Right lobe of liver (tissue), 6 donors: ENCODE measurements at places on chromosomes 7 and 10. TPM values are rescaled to one million over a fixed set of nuclear protein-coding genes. Genes with fewer than 3 reads are reported as not detected.
A peak's percentile ranks its signal among the peaks of the same experiment; 100 is the strongest.

- H3K27me3 ChIP-seq: no peaks in the 10 kb centered on the region
- no peak overlapping the region for H3K4me3 ChIP-seq
- H3K27ac ChIP-seq: no peak overlapping the region
- H3K36me3 ChIP-seq: no peaks in the 10 kb centered on the region
These were observed 24.9 kb upstream of the CARD11 start for GRCh38 chr7:3068530-3068929.

DNA sequence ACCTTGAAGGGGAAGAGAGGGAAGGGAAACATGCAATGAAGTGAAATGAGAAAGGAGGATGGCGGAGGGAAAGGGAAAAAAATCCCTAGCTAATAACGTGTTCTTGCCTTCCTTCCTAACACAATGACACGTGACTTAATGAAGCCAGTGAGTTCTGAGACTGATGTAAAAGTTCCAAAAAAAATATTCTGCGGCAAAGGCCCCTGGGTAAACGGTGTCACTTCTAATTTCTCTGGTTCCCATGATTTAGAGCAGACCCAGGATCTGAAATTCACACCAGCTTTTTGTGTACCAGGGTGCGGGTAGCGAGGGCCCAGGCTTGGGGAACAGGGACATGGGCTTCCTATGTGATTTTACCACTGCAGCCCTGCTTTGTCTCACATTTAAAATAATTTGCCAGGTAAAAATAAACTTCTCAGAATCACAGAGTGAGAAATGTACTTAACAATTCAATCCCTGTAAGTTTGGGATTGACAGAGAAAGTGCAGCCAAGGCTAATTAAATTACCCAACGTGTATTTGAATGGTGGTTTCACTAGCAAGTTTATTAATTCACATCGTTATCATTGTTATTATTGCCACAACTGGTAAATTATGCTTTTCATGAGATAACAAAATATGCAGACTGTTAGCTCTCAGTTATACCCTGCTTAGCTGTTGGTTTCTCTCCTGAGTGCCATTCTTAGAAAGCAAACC lies 182.4 kb downstream of the SEM1 start:
- DNase-seq: no peak
- no peaks in the 10 kb centered on the region for H3K27me3 ChIP-seq
- H3K4me1 ChIP-seq: no peaks in the 10 kb centered on the region
- no peak overlapping the region for H3K4me3 ChIP-seq
- no peak overlapping the region for H3K27ac ChIP-seq

DNA sequence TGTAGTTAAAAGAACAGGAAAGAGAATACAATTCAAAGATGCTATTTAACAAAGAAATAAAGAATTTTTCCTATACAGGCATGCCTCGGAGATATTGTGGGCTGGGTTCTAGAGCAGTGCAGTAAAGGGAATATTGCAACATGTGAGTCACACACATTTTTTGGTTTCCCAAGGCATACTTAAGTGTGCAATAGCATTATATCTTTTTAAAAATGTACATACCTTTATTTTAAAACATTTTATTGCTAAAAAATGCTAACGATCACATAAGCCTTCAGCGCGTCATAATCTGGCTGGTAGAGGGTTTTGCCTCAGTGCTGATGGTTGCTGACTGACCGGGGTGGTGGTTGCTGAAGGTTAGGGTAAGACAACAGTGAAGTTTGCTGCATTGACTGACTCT lies 54.4 kb downstream of the ESYT2 start:
- H3K4me3 ChIP-seq: no peak overlapping the region
- no peak for DNase-seq
- no peaks in the 10 kb centered on the region for H3K36me3 ChIP-seq

DNA sequence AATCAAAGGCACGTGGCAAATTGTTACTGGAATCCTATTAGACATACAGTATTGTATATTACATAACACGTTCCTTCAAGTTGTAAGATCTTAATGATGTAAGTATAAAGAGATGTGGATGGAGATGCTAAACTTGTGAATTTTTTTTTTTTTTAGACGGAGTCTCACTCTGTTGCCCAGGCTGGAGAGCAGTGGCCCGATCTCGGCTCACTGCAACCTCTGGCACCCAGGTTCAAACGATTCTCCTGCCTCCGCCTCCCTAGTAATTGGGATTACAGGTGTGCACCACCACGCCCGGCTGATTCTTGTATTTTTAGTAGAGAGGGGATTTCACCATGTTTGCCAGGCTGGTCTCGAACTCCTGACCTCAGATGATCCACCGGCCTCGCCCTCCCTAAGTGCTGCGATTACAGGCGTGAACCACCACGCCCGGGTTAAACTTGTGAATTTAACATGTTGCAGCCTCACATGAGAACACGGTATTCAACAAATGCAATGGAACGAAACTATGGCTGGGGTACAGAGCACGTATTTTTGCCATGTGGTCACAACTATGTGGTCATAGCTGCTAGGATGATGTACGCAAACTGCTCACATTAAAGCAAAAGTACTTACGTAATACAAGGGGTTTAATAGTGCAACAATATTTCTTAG lies 818 bp upstream of the SUPV3L1 start:
- H3K4me1 ChIP-seq: peaks cover 15% of the 10 kb centered on the region
- H3K4me3 ChIP-seq: peak overlapping the region; percentile 96
- DNase-seq: no peak
- H3K27me3 ChIP-seq: no peaks in the 10 kb centered on the region
- H3K27ac ChIP-seq: peak overlapping the region; percentile 98

DNA sequence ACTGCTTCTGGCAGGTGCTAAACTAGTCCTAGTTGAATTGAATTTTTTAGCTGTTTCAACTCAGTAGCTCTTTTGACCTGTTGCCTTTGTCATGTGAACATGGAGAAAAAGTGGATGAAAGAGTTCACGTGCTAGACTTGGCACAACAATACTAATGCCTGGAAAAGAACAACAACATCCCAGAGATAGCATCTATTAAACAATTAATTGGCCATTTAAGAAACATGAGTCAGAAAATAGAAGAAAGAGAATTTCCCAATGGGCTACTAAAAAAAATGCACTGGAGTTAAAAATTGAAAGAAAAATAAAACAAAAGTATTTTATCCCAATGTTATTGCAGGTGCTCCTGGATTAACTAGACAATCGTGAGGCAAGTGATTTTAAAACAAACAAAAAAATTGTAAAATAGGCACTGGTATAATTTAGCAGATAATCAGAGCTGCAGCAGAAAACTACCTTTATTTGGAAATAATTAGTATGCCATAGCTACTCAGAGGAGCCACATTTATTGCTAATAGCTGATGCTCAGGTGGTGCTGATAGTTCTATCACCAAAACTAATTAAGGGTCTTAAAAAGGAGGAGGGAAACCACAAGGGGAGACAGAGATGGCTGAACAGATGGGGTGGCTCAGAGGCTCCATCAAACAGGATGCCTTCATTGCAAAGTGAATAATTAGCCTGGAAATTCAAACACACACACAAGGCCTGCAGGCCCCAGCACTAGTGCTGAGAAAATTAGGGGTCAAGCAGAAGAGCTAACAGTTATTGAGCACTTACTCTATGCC lies 17.6 kb downstream of the CCDC71L start:
- no peaks in the 10 kb centered on the region for H3K27me3 ChIP-seq
- no peaks in the 10 kb centered on the region for H3K36me3 ChIP-seq
- H3K27ac ChIP-seq: no peak overlapping the region
- no peaks in the 10 kb centered on the region for H3K4me1 ChIP-seq
- H3K4me3 ChIP-seq: no peak overlapping the region

GRCh38 chr10:62584731-62585130 lies 210.6 kb downstream of the ZNF365 start:
- H3K4me1 ChIP-seq: no peaks in the 10 kb centered on the region
- DNase-seq: no peak
- no peak overlapping the region for H3K27ac ChIP-seq
- no peak overlapping the region for H3K4me3 ChIP-seq
- no peaks in the 10 kb centered on the region for H3K36me3 ChIP-seq
- H3K27me3 ChIP-seq: no peaks in the 10 kb centered on the region

DNA sequence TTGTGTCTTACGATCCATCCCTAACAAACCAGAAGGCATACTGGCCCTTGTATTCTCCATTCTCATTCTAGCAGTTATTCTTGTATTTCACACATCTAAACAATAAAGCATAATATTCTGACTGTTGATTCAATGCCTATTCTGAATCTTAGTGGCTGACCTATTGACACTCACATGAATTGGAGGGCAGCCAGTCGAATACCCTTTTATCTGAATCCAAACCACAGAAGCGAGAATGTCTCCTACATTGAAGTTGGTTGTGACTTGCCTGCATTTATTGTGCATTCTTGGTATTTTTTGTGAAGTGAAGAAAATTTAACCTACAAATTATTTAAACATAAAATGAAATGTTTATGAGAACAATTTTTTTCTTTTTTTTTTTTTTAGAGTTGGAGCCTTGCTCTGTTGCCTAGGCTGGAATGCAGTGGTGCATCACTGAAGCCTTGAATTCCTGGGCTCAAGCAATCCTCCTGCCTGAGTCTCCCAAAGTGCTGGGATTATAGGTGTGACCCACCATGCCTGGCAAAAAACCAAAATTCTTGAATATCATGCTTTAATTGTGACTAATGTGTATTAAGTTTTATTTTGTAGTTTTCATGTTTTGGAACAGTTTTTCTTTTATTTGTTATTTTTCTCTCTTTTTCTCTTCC lies 22.7 kb downstream of the EXOC4 start:
- no peaks in the 10 kb centered on the region for H3K36me3 ChIP-seq
- H3K27me3 ChIP-seq: no peaks in the 10 kb centered on the region
- no peak overlapping the region for H3K27ac ChIP-seq

DNA sequence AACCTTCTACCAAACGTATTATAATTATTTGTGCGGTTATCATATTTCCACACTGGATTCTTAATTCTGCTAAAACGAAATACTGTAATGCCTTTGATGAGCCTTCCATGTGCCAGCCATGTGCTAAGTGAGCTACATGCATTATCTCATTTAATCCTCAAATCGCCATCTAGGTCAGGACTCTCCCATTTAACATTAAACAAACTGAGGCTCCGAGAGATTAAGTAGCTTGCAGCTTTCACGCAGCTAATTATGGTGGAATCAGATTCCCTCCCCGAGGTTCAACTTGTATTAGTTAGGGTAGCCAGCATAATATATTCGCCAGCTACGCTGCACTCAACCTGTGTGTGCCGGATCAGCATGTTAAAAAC lies 798 bp upstream of the TSPAN33 start:
- H3K4me3 ChIP-seq: peak overlapping the region; percentile 13
- H3K4me1 ChIP-seq: peaks cover 5% of the 10 kb centered on the region
- no peaks in the 10 kb centered on the region for H3K27me3 ChIP-seq

GRCh38 chr7:54392935-54393334 lies 149.2 kb upstream of the VSTM2A start:
- H3K27me3 ChIP-seq: no peaks in the 10 kb centered on the region
- no peak for DNase-seq
- H3K27ac ChIP-seq: no peak overlapping the region
- no peaks in the 10 kb centered on the region for H3K36me3 ChIP-seq
- no peaks in the 10 kb centered on the region for H3K4me1 ChIP-seq
- H3K4me3 ChIP-seq: no peak overlapping the region

DNA sequence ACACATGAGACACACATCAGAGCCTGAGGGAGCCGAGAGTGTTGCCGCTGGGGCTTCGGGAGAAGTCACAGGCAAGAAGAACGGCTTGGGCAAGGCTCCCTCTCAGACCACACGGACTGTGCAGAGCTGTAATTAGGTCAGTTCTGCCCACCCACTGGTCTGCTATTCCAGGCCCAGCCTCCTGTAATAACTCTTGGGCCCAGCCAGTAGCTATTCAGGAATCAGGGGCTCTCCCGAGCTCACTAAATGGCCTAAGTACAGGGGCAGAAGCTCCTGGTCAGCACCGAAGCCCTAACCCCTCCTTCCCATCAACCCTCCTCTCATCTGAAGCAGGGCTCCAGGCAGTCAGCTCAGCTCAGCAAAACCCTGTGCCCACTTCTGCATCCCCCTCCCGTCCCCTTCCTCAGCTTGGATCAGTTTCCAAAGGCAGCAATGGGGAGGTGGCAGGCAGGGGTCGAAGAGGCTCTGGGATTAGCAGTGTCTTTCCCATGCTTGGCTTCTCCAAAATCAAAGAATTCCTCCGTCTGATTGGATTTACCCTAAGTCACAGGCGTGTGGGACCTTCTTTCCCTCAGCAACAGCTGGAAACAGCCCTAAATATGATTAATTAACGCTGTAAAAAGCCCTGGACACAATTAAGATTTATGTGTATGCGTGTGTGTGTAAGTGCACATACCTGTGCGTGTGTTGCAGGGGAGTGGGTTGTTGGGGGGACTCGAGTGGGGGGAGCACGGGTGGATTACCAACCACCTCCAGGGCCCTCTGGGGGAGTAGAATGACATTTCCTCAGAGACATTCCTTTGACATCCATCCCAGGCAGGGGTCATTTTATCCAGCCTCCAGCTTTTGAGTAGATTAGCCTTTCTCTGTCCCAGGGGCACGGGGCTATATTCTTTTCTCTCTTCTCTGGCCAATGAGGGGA lies 48.4 kb upstream of the BTRC start:
- H3K36me3 ChIP-seq: no peaks in the 10 kb centered on the region
- no peaks in the 10 kb centered on the region for H3K4me1 ChIP-seq
- no peaks in the 10 kb centered on the region for H3K27me3 ChIP-seq
- no peak for DNase-seq
- H3K27ac ChIP-seq: no peak overlapping the region

GRCh38 chr10:118139321-118139720 lies 92.6 kb upstream of the RAB11FIP2 start:
- no peak overlapping the region for H3K27ac ChIP-seq
- H3K4me3 ChIP-seq: no peak overlapping the region
- no peak for DNase-seq
- H3K27me3 ChIP-seq: no peaks in the 10 kb centered on the region

- no peak overlapping the region for H3K4me3 ChIP-seq
- no peak overlapping the region for H3K27ac ChIP-seq
- H3K4me1 ChIP-seq: no peaks in the 10 kb centered on the region
- H3K27me3 ChIP-seq: no peaks in the 10 kb centered on the region
These were observed 36.5 kb downstream of the PTPRE start for GRCh38 chr10:127943336-127943910.

DNA sequence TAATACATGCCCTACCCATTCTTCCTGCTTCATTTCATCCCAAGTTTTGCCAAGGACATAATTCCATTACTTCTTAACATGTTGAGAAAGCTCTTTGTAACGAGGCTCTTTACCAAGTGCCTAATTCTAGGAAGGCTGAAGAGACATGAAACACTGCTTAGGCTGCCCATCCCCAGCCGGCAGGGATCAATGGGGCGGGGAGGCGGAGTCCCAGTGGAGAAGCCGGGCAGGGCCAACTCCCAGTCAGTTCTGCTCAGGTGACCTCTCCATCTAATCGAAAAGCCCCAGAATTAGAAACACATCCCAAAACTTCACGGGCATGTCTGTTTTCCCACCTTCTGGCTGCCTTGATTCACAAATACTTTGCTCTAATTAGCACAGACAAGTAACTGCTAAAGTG lies 89.5 kb upstream of the LYZL1 start:
- no peak overlapping the region for H3K4me3 ChIP-seq
- H3K4me1 ChIP-seq: no peaks in the 10 kb centered on the region
- no peaks in the 10 kb centered on the region for H3K27me3 ChIP-seq
- H3K36me3 ChIP-seq: no peaks in the 10 kb centered on the region
- DNase-seq: no peak
- H3K27ac ChIP-seq: no peak overlapping the region

GPC2 gene
- total RNA-seq: 0.35 TPM

CLDN15 gene
- 6.4 TPM for total RNA-seq

KIF11 gene
- 0.74 TPM for total RNA-seq

NUDT1 gene
- 2.2 TPM for total RNA-seq

AKR1C4 gene
- 471 TPM for total RNA-seq

HABP2 gene
- total RNA-seq: 439 TPM

RABGEF1 gene
- total RNA-seq: 7.3 TPM

HOXA13 gene
- total RNA-seq: not detected

ZP3 gene
- total RNA-seq: 0.31 TPM

ANKRD30A gene
- total RNA-seq: not detected

LGI1 gene
- not detected for total RNA-seq

EIF3A gene
- 55.2 TPM for total RNA-seq

COPG2 gene
- total RNA-seq: 8.6 TPM
